GM13977 (cell line): ENCODE measurements at places on chromosomes 11 and 22.

DNA sequence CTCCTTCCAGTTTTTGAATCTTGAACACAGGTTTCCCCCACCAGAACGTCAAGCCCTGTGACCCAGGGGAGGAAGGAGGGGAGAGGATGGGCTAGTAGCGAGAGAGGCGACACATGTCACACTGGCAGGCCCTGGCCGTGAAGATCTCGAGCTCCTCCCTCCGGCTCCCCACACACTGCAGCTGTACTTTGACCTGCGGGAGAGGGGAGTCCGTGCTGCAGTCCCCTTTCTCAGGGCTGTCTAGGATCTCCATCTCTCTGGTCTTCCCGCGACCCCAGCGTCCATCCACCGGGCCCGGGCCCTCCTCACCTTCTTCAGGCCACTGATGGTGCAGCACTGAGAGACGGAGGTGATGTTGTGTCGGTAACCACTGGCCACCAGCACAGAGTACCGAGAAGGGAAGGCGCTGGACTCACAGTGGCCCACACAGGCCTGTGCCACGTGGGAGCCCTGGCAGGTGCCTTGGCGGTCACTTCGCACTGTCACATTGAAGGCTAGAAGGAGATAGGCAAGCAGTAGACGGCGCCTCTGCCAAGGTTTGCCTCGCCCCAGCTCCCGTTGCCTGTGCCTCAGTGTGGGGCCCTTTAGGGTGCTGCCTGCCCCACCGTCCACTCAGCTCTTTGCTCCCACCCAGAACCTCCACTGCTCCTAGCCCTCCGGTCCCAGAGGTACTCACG lies 873 bp downstream of the GPHA2 start:
- no peak for DNase-seq

GRCh38 chr22:19758896-19759426 lies 1.6 kb upstream of the TBX1 start:
- DNase-seq = no peak

DNA sequence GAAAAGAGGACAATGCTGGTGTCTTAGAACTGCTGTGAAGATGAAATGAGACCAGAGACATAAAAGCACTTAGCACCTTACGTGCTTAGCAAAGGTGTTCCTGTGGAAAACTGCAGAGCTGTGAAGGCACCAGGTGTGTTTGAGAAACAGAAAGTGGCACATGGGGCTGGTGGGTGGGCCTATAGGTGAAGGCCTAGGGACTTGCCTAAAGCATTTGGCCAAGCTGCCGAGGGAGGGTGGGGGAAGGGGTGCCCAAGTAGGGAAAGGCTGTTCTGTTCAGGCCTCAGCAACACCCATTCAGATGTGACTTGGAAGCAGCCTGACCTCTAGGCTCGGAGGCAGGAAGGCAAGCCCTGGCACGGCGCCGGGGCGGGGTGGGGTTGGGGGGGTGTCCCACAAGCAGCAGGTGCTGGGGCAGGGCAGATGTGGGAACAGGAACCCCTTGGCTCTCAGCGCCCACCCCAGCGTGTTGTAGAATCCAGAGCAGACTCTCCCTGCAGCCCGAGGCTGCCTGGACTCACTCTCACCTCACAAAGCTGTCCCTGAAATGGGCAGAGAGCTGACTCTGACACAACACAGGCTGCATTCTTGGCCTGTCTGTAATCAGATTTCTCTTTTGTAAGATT lies 366.7 kb upstream of the NARS2 start:
- no peak for DNase-seq

GRCh38 chr22:49638788-49639187 lies 188.9 kb downstream of the BRD1 start:
- DNase-seq = no peak

GRCh38 chr11:559020-559620 lies 1.4 kb downstream of the LMNTD2 start:
- DNase-seq = no peak
